ENCODE measurements at places on chromosomes 6 and 20.

DNA sequence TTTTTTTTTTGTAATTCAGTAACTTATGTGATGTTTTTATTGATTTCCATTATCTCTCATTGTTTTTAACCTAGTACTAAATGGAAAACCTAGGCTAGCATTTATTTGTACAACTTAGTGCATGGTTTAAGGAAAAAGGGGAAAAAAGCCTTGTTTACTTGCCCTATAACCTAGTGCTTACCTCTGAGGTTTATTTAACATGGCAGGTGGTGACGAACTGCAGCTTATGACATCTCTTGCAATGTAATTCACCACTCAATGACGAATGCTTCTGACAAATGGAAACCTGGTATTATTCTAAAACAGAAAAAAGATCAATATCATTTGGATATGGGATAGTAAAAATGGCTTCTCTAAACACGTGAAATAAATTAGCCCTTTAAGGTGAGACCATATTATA is 618.6 kb upstream of the FLRT3 start:
- DNase-seq = no peak

- no peak for DNase-seq
These were observed 110.0 kb downstream of the DHX35 start for GRCh38 chr20:39072132-39072531.

DNA sequence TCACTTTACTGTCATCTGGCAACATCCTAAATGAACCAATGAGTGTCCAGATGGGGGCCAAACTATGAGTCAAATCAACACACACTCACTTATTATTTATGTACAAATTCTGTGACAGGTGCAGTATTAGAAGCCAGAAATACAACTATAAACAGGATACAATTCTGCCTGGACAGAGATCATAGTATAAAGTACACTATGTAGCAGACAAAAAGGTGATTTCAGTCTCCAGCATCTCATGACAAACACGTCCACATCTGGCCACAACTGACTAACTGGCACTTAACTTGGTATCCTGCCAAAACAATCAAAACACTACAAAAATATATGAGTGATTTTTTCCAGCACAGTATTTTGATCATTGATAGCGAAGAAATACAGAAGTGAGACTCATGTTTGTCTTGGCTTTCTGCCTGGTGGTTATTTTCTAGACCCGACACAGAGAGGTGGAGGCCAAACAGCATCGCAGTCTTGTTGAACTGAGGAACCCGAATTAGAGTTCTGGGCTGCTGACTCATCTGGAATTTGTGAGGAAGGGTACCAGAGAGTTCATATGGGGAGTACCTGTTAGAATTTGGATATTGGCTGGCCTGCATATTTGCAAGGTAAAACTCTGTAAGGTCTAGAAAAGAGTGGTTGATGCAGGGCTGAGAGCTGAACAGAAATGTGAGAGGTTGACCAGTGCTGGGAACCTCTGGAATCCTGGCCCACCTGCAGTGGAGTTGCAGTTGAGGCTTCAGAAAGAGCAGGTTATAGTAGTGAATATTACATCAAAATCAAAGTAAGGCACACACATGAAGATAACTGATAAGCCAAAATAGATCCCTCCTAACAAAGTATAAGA is 475.2 kb downstream of the PTPRT start:
- DNase-seq = no peak

DNA sequence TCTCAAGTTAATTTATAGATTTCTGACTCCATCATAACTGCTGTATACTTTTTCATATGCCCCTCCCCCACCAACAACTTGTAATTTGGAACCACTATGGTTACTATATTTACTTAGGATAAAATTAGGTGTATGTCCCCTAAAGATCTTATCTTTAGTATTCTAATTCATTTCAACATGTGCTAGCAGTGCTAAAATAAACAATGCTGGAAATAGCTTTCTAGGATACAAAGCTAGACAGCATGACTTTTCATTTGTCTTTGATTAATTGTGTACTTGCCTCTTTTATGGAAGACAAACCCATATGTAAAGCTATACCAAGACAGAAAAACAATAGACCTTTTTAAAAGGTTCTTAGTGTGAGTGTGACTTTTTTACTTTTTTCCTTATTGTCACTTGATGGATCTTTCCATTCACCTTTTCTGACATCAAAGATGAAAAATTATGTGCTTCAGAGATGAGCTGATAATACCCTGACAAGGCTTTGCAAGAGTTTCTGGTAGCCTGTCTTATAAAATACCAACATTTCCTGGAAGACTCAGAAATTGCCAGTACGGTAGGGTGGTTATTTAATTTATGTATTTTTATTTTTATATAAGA is 31.2 kb upstream of the POPDC3 start:
- no peak for DNase-seq

- no peak for DNase-seq
These were observed 809.7 kb downstream of the MAFB start for GRCh38 chr20:39879296-39879695.

- DNase-seq = no peak
These were observed 96.8 kb upstream of the NHSL1 start for GRCh38 chr6:138596126-138596525.

DNA sequence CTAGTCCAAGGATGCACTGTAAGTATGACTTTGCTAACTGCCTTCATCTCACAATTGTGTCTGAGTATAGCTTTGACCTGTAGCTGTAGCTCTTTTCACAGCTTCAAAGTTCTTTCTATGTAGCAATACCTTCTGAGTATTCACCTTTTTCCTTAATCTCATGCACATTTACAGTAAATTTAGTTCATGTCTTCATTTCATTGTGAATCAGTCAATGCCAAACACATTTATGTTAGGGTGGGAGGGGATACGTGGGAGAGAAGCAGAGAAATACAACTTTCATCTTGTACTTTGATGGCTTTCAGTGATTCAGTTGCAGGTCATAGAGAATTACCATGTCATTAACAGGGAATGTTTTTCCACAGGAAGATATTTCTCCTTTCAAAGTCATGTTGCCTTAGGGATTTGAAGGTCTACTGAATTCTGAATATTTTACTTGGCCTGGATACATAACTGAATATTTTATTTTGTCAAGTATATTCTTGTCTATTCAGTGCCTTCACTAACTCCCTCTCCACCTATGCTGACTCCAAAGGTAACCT is 119.2 kb downstream of the TINAG start:
- no peak for DNase-seq

GRCh38 chr6:132365281-132365907 is 35.9 kb downstream of the MOXD1 start:
- no peak for DNase-seq
